GM12878 (cell line): ENCODE measurements at places on chromosomes 1 and 21. TPM values are rescaled to one million over a fixed set of nuclear protein-coding genes. Genes with fewer than 3 reads are reported as not detected.

GRCh38 chr1:96025062-96025461 is 696.5 kb upstream of the PTBP2 start:
- DNase-seq = no peak

The B3GALT5 gene
- 0.03 and 0.08 TPM in 2 replicates for total RNA-seq

GRCh38 chr1:82875170-82875569 is 1074.4 kb downstream of the ADGRL2 start:
- DNase-seq = no peak

DNA sequence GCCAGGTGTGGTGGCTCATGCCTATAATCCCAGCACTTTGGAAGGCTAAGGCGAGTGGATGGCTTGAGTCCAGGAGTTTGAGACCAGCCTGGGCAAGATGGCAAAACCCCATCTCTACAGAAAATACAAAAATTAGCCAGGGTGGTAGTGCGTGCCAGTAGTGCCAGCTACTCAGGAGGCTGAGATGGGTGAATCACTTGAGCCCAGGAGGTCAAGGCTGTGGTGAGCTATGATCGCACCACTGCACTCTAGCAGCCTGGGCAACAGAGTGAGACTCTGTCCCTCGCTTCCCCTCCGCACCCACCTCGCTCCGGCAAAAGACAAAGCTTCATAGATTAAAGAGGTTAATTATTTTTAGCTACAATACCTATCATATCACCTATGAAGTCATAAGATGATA is 100.0 kb downstream of the HHAT start:
- no peak for DNase-seq

The OR6F1 gene
- total RNA-seq = not detected in 2 replicates

DNA sequence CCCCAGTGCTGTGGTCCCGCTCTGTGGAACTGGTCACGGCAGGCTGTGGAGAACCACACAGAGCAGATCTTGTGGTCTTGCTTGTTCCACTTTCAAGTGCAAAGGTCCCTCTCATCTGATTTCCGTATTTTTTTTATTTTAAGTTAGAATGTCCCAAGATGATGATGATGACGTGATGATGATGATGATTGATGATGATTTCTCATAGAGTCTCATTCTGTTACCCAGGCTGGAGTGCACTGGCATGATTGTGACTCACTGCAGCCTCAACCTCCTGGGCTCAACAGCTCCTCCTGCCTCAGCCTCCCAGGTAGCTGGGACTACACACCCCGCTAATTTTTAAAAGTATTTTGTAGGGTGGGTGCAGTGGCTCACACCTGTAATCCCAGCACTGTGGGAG is 12.2 kb downstream of the EVA1C start:
- DNase-seq = no peak

DNA sequence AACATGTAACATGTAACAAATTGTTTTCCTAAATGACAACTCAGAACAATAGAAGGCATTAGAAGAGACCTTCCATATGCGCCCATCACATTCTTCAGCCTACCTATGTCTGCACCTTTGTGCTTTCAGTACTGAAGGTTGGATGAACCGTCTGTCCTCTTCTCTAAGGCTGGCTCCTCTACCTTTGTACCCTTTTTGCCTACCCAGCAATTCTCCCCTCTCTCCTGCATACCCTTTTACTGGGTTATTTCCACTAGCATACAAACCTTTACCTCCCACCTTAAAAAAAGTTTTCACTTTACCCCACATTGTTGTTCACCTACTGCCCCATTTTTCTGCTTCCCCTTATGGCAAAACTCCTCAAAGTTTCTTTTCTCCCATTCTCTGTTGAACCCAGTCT is 5.2 kb downstream of the PIGV start:
- no peak for DNase-seq

The LRRC39 gene
- 0.13 and 0.23 TPM in 2 replicates for total RNA-seq

- DNase-seq = no peak
These were observed 1.4 kb upstream of the CFAP298 start for GRCh38 chr21:32613436-32614043.

DNA sequence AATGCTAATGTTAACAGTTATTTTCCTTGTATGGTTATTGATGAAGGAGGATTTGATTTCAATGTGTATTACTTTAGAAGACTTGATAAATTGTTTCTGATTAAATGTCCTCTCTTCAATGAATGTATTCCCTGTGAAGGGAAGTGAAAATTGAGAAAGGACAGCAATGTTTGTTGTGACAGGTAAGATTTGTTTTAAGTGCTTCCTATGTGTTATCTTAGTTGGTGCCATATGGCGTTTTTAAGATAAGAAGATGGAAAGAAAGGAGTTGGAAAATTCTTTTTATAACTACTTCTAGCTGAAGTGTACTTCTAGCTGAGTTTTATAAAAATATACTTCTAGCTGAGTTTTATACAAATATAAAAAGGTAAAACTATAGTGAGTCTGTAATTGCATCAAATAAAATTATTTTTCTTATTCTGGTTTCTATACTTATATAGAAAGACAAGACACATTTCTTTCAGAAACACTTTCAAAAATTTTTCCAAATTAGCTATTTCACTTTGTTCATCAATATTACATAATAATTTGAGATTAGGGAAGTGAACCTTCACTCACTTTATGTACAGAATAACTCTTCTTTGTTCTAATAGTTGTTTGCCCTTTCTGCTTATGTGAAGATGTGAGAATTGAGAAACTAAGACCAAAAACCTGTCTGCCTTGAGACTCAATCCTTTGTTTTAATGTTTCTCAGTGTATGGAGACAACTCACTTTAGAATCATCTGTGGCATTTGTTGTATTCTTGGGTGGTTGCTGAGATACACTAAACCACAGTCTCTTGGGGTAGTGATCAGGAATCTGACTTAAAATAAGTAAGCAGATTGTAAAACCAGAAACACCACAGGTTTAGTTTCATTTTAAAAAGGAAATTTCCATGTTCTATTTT is 382.9 kb upstream of the B3GALT2 start:
- DNase-seq = no peak

DNA sequence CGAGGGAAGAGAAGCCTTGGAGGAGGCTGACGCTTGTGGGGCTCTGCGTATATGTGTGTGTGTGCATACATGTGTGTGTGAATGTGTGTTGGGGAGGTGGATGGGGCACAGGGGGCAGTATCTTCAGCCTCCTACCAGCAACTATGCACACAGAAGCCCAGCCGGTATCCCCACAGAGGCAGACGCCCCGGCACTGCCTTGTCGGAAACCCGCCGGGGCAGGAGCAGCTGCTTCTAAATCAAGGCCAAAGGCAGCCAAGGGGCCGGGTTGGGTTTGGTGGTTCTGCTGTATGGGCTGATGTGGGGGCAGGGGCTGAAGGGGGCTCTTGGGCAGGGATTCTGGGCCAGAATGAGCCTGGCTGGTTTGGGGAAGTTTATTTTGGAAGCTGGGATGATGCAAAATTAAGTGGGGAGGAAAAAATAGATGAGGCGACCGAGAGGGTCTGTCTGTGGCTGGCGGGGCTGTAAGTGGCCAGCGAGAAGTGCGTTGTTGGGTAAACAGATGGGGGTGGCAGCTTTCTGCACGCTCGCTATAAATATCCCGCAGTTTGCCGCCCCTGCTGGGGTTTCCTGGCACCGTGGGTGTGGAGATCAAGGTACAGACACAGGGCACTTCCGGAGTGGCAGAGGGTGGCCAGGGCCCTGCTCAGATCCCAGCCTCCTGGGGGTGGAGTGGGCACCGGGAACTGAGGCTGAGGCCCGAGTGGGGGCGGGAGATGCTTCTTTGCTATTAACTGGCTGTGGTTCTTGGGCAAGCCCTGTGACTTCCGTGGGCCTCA is 11.0 kb upstream of the WNT4 start:
- no peak for DNase-seq

The S100A7 gene
- total RNA-seq = not detected in 2 replicates
